Kidney glomerular epithelial cell (primary cell): ENCODE measurements at places on chromosomes 7 and 10.

- DNase-seq: no peak
Observed at GRCh38 chr7:157097056-157097329, 41.7 kb upstream of the UBE3C start.

GRCh38 chr7:114648680-114649079 is 234.1 kb downstream of the FOXP2 start:
- no peak for DNase-seq

GRCh38 chr7:30396389-30396788 is 82.2 kb downstream of the NOD1 start:
- DNase-seq: no peak

DNA sequence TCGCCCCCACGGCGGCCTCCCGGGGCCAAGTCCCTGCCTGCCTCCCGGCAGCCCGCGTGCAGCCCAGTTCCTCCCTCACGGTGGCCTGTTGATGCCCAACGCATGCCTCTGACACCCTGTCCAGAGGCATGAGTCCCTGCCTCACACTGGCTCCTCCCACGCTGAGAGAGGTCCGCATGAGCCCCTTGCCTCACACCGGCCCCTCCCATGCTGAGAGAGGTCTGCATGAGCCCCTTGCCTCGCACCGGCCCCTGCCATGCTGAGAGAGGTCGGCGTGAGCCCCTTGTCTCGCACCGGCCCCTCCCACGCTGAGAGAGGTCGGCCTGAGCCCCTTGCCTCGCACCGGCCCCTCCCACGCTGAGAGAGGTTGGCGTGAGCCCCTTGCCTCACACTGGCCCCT is 59.9 kb downstream of the CCDC201 start:
- no peak for DNase-seq

GRCh38 chr7:140924019-140924820 is 509 bp downstream of the BRAF start:
- DNase-seq: peak; percentile 61

- no peak for DNase-seq
Observed at GRCh38 chr7:95766657-95767056, 5.7 kb upstream of the DYNC1I1 start.

DNA sequence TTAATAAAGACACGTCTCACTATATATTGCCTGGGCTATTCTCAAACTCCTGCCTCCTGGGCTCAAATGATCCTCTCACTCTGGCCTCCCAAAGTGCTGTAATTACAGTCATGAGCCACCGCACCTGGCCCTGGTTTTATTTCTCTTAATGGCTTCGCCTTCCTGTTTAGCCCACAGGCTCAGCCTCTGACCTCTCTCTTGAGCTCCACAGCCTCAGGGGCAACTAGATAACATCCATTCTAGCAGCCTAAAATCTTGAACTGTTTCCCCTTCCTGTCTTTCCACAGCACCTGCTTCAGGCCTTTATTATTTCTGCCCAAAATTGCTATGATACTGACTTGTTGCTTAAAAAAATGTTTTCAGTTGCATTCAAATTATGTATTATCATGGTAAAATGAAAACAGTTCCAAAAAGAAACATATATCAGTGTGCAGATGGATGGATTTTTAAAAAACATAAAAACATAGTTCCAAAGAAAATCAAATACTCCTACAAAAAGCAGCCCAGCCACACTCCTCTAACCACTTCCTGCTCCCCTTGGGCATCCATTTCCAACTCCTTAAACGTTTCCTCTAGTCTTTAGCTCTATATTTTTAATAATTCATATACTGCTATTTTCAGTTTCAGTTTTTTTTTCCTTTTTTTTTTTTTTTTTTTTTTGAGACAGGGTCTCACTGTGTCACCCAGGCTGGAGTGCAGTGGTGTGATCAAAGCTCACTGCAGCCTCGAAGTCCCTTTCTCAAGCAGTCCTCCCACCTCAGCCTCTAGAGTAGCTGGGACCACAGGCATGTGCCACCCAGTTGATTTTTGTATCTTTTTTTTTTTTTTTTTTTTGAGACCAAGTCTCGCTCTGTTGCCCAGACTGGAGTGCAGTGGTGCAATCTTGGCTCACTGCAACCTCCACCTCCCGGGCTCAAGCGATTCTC is 5.1 kb upstream of the BAZ1B start:
- no peak for DNase-seq

DNA sequence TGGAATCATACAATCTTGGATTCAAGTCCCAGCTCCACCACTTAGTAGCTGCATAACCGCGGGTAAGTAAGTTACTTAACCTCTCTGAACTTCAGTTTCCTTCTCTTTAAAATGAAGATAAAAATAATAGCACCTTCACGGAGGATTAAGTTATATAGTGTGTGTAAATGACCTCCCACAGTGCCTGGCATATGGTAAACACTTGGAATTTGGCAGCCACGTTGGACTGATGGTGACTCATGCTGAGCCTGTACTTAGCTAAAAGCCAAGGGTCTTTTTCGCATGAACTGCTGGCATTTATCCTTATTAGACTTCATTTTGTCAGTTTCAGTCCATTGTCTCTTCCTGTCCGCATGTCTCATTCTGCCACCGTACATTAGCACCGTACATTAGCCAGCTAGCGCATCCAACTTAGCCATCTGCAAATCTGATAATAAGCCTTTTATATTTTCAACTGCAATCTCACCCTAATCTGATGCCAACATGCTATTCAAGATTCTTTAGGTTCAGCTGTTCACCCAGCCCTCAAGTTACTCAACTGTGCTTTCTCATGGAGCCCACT is 11.2 kb downstream of the SLC13A4 start:
- DNase-seq: no peak

DNA sequence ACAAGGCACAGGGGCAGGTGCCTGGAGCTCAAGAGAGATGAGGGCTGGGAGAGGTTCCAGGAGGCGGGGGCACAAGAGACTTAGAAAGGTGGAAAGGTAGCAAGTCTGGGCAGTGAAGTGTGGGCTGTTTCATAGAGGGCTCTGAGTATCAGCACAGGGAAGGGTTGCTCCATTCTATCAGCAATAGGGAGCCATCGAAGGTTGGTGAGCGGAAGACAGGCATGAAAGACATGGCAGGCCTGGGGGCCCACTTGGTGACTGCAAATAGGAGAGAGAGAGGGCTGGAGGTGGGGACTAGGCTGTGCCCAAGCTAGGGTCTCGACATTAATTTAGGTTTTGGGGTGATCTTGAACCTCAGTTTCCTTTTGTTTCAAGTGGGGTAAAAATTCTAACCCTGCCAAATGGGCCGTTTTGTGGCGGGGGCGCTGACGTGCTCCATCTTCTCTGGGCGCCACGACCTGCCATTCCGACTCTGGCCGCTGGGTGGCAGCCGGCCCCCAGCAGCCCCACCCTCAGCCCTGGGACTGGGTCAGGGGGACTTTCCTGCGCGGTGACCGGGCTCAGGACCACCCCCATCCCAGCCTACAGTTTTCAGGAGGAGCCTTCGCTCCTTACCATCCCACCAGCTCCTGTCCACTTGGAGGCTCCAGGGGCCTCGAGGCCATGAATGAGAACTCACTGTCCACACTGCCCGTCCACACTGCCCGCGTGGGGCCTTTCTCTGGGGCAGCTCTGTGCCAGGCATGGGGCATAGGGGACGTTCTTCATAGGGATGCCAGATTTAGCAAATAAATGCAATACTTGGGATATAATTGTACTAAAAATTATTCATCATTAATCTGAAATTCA is 37.2 kb upstream of the PCBD1 start:
- peak; percentile 6 for DNase-seq

DNA sequence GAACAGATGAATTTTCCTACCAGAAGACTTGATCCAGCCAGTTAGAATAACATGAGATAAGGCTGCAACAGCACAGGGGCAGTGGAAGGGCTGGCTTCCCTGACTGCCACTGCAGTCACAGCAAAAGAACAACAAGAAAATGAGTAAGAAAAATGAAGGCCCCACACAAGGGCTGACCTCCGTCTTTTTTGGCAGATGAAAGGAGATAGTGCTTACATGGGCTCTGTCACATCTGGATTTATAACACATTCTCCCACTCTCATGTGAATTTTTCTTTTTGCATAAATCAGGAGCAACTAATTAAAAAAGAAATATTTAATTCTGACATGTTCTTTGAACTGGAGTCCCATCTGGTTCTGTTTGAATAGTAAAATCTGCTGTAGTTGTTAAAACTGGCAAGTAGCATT is 99.6 kb downstream of the NRP1 start:
- DNase-seq: peak; percentile 46

DNA sequence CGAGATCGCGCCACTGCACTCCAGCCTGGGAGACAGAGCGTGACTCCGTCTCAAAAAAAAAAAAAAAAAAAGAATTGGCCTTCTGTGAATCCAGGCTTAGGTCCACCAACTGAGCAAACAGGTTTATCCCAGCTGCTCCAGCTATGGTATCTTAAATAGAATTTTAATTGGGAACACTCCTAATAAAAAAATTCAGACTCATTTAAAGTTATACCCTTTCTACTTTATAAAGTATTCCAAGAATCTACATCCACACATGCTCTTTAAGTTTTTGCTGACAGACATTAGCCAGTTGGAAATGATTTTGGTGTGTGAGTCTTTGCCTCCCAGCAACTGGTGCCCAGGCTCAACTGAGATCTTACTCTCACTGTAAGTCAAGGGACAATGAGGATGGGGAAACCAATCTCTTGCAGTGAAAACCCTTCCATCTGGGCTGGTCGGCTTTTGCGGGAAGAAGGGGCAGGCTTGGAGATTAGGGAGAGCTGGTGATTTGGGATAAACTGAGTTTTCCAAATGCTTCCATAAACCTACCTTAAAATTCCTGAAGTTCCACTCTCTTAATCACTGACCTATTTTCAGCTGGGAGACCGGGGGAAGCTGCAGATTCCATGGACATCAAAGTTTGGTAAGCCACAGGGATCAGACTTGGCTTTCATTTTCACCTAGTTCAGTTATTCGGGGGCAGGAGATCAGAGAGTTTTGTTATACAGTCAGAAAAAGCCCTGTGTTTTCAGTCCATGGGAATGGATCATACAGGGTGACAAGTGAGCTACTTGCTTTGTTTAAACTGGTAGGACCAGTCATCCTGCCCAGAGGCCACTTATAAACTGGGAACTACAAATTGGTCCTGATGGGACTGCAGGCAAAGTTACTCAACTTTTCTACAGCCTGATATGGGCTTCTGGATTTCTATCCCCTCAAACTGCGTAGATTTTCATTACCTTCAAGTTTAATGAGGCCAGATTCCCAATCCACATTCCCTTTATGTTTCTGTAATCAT is 89.3 kb upstream of the ZNF746 start:
- DNase-seq: no peak

- no peak for DNase-seq
Observed at GRCh38 chr10:61302124-61302523, 151.1 kb downstream of the TMEM26 start.

DNA sequence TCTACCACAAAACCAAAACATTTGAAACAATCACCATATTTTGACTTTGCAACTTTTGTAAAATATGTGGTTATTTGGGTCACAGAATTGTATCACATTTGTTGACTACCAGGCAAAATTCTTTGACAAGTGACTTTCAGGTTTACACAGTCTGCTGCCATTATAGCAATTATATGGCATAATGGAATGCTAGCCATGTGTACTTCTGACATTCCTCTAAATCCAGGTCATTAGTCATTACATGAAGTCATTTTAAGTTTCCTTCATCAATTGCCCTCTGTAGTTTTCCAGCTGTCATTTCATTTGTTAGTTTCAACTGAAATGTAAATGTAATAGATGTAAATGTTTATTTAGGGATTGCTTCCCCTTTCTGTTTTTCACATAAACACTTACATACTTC is 137.5 kb downstream of the IMMP2L start:
- DNase-seq: peak; percentile 30

DNA sequence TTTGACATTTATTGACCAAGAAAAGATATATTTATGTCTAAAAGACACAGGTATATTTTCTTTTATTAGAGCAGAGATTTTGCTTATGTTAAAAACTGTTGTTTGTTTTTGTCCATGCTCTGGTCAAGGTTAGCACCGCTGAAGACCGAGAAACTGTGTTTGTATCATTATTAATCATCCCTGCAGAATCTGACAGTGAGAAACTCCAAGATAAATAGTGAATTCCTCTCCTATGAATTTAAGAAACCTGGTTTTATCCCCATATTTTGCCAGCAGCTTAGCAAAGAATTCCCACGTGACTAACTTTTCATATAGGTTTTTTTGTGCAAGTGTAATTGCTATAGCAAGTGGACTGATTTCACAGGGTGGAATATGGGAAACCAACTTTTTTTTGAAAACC is 77.6 kb downstream of the FRMD4A start:
- peak; percentile 38 for DNase-seq

- no peak for DNase-seq
Observed at GRCh38 chr7:72069263-72069662, 342.9 kb downstream of the CALN1 start.

GRCh38 chr7:132240821-132241422 is 335.3 kb downstream of the PLXNA4 start:
- DNase-seq: no peak

GRCh38 chr7:28811701-28812430 is 146.3 kb downstream of the TRIL start:
- DNase-seq: no peak

- DNase-seq: no peak
Observed at GRCh38 chr7:4436936-4437335, 245.2 kb upstream of the FOXK1 start.

DNA sequence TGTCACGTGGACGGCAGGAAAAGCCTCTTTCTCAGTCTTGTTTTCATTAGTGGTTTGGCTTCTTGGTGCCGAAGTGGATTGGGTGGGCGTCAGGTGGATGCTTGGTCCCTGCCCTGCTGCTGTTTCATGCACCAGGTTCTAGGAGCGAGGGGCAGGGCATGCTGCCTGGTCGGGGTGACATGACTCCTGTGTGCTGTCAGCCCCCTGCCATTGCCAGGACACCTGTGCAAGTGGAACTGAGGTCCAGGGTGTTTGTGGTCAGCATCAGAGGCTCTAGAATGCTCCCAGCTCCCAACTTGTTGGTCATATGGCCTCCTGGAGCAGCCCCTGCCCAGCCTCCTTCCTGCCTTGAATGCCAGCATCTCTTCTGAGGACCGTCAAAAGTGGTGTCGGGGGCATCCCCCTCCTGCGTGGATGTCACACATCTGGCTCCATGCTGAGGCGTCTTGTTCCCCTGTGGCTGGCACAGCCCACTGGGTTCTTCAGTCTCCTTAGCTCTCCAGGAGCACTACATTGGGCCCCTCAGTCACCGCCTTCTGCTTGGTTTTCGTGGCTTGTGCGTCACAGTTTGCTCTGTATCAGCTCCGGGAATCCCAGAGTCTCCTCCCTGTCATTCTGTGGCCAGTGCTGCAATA is 24.8 kb downstream of the ADCY1 start:
- no peak for DNase-seq

- no peak for DNase-seq
Observed at GRCh38 chr7:137928626-137929025, 73.3 kb downstream of the CREB3L2 start.

DNA sequence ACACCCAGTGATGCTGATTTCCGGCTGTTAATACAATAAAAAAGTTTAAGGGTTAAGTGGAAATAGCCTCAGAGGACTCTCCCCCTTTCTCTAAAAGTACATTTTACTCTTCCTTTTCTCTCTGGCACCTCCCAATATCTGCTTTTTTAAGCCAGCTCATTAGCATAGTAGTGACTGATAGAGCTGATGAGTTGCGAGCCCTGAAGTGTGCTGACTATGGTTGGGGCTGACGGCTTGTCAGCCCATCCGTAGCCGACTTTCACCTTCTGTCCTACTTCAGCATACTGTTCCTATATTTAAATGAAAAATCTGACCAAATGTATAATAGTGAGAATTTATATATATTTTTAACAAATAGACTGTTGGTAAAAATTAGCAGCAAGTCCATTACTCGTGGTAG is 80.0 kb downstream of the SHH start:
- no peak for DNase-seq
